Nucleus accumbens (tissue), 56 donors: ENCODE measurements at places on chromosomes 4 and X.

GRCh38 chr4:169416997-169417396 lies 146.2 kb upstream of the SH3RF1 start:
- no peak for DNase-seq

- no peak for DNase-seq
Observed at GRCh38 chr4:168021666-168022065, 70.7 kb upstream of the ANXA10 start.

- no peak for DNase-seq
Observed at GRCh38 chr4:165450871-165451270, 72.1 kb downstream of the CPE start.

GRCh38 chrX:261167-261918 lies 19.8 kb upstream of the PLCXD1 start:
- DNase-seq: no peak

DNA sequence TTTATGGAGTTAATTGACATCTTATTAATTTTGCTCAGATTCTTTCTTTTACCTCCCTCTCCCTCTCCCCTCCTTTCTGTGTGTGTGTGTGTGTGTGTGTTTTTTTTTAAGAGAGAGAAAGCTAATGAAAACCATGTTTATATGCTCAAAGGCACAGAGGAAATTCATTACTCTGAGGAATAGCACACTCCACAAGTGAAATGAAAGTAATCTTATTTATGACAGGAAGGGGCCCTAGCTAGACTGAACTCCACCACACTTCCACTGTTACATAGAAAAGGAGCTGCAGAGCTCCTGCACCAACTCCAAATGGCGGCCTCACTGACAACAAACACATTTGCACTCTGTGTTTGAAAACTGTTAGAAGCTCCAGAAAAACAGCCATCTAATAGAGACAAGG lies 150.6 kb downstream of the RASL11B start:
- no peak for DNase-seq

DNA sequence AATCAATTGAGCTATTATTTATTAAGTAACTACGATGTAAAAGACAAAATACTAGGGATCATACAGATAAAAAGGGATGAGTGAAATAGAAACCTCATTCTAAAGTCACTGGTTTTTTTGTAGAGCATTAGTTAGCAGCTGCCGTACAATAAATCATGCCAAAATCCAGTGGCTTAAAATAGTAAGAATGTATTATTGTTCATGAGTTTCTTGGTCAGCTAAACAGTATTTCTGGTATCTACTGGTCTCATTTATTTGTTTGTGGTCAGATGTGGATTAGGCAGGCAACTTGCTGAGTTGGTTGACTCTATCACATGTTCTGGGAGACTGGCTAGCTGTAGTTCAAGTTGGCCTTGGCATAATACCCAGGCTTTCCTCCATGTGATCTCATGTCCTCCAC lies 667.3 kb downstream of the GALNTL6 start:
- DNase-seq: no peak

DNA sequence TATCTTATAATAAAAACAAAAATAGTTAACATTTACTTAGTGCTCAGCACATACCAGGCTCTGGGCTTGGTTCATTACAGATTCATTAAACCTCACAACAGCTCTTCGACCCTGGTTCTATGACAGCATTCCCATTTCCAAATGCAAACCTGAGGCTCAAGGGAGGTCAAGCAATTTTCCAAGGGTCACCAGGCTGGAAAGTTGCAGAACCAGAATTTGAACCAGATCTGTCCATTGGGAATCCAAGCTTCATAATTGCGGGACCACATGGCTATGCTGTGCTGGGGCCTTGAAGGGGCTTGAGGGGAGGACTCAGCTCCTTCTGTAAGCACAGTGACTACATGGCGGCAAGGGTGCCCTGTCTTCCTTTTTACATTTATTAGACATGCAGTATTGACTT lies 197.3 kb upstream of the LNX1 start:
- DNase-seq: no peak

DNA sequence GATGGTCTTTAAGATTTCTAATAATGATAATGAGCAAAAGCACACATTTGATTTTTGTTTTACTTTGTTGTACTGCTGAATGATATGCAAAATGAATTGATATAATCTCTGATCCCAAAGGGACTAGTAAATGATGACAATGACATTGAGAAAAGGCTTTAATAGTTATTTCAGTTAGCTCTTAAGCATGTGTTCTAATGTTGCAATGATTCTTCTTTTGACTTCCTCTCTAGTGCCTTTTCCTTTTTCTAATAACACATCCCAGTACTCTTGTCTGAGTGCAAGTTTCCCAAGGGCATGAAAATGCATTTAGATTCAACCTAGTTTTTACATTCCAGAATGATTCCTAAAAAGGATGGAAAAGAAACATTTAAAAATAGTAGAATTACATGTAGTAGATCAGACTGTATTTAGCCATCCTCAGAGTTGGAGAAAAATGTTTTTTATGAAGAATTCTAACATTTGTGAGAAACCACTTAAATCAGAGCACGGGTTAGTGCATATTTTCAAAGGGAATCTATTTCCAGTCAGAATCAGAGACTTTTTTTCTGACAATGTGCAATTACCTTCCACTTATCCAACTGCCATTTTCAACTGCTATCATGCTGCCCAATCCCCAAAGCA lies 508.8 kb downstream of the C4orf33 start:
- DNase-seq: no peak
